ENCODE measurements at places on chromosomes 2 and 18.

DNA sequence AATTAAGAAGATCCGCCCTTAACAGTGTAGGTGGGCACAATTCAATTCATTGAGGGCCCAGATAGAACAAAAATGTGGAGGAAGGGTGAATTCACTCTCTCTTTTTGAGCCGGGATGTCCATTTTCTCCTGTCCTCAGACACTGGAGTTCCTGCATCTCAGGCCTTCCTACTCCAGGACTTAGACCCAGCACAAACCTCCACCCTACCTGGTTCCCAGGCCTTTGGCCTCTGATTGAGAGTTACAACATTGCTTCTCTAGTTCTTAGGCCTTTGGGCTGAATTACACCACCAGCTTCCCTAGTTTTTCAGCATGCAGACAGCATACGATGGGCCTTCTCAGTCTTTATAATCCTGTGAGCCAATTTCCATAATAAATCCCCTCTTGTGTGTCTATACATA is 87.8 kb upstream of the TMEM17 start:
- no peaks in the 10 kb centered on the region for H3K36me3 ChIP-seq
- DNase-seq, result no peak
- H3K4me1 ChIP-seq, result no peaks in the 10 kb centered on the region
- no peak overlapping the region for H3K27ac ChIP-seq

GRCh38 chr2:108413711-108414095 is 35.3 kb upstream of the GCC2 start:
- H3K4me1 ChIP-seq, result no peaks in the 10 kb centered on the region
- no peak overlapping the region for H3K4me3 ChIP-seq
- no peaks in the 10 kb centered on the region for H3K36me3 ChIP-seq

DNA sequence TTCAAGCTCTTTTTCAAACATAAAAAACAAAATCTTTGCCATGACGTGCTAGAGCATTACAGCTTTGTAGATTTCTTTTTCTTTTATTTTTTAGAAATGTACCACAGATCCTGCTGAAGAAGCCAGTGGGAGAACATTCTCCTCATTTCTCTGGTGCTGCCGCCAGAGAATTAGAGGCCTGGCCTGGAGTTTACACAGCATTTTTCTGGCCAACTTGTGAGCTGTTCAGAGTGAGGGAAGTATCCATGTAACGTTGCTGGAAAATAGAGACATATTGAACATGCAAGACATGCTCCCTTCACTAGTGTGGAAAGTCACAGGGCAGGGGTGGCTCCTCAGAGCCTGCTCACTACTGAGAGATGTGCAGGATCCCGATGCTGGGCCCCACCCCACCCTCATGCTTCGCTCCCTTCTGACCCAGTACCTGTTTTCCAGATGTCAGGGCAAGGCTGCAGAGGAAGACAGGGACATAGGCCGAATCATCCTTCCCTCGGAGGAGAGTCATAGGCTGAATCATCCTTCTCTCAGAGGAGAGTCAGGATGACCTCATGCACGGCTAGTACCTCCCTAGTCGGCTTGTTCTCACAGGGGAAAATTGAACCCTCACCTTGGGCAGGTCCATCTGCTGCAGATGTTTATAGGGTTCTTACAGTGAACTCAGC is 298.5 kb downstream of the INSIG2 start:
- no peaks in the 10 kb centered on the region for H3K36me3 ChIP-seq
- no peak for DNase-seq
- no peak overlapping the region for H3K4me3 ChIP-seq
- H3K27me3 ChIP-seq, result no peaks in the 10 kb centered on the region

DNA sequence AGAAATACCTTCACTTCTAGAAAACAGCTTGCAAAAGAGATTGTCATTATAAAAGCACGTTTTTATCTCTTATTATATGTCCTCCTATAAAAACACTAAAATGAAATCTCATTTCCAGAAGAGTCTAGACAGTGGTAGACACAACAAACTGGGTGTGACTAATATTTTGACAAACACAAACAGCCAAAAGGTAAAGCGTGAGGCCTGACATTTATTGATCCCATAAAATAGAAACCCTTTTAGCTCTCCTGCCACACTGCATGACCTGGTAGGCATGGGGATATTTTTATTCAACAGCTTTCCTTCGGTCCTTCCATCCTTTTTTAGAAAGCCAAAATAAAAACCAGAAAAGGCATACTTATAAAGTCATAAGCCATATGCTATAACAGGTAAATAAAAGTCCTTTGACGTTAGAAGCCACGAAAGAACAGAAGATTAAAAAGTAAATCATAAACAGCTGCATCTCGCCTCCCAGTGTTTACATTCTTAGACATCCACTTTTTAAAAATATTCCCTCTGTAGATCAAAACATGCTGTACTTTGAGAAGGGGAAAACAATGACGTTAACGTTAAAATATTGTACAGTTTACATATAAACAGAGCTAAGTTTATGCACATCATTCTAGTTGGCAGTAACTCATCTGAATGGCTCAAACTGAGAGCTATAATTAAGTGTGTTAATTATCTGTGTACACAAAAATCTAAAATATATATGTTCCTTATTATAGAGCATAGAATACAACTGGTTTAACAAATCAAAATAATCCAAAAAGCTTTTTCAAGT is 44.6 kb downstream of the IRS1 start:
- H3K27ac ChIP-seq, result no peak overlapping the region
- H3K27me3 ChIP-seq, result no peaks in the 10 kb centered on the region
- H3K4me3 ChIP-seq, result no peak overlapping the region
- no peaks in the 10 kb centered on the region for H3K36me3 ChIP-seq
- DNase-seq, result no peak

DNA sequence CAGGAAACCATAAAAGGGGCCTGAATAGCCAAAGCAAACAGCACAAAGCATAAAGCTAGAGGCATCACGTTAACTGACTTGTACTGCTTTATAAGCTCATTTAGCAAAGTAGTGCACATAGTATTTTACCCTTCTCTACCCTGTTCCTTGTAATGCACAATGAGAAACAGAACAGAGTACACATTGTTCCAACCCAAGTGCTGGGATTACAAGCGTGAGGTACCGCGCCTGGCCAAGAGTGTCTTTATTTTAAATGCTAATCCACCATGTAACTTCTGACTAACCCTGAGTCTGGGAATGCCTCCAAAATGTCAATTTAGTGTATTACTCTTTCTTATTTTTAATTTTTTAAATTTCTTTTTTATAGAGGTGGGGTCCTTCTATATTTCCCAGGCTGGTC is 46.4 kb upstream of the STON1 start:
- no peaks in the 10 kb centered on the region for H3K36me3 ChIP-seq
- peak overlapping the region; percentile 39 for H3K27ac ChIP-seq
- no peaks in the 10 kb centered on the region for H3K4me1 ChIP-seq
- H3K27me3 ChIP-seq, result no peaks in the 10 kb centered on the region
- no peak overlapping the region for H3K4me3 ChIP-seq

Data from Peyer's patch (tissue), 4 donors.